ENCODE measurements at places on chromosomes 5 and 9. TPM values are rescaled to one million over a fixed set of nuclear protein-coding genes. Genes with fewer than 3 reads are reported as not detected.

The TMOD1 gene
- total RNA-seq = 0.88 TPM

The LCN15 gene
- total RNA-seq = 0.61 TPM

The FCN2 gene
- total RNA-seq = not detected

The ITK gene
- not detected for total RNA-seq

The FOXD4L3 gene
- not detected for total RNA-seq

The PDE6A gene
- total RNA-seq = not detected

The WNT8A gene
- total RNA-seq = 0.27 TPM

The SGTB gene
- 17.8 TPM for total RNA-seq

The SMIM15 gene
- 51.8 TPM for total RNA-seq

The ABL1 gene
- total RNA-seq = 104 TPM

DNA sequence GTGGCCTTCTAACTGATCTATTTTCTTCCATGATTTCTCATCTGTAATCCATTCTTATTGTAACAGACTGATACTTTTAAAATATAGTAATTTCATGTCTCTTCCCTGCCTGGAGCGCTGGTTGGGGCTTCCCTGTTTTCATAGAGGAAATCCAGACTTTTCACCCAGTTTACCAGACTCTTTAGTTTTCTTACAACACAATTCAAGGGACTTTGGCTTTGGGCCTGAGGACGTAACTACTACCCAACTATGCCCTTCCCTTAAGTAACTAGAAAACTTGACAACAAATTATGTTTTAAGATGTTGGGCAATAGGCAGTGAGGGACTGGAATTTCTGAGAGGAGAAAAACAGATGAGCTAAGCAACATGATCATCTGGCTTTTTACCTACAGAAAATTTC, 289.6 kb downstream of the FGF10 start:
- DNase-seq = no peak

- DNase-seq = no peak
These were observed 25.2 kb upstream of the BASP1 start for GRCh38 chr5:17192191-17192590.

DNA sequence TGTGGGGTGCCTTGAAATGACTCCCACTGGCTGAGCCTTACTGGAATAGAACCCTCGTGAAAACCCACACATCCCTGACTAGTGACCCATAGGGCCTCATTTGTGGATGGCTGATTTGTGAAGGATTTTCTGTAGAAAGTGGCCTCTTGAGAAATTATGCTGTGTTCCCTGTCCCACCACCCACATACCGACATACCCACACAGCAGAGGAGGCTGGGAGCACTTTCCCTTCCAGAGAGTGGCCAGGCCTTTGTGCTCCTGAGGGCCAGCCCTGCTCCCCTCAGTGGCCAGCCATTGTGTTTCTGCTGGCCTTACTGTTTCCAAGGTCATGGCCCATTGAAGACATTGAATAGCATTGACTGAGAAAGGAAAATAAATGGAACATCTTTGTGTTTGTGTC, 29.6 kb downstream of the IL9 start:
- DNase-seq = no peak

DNA sequence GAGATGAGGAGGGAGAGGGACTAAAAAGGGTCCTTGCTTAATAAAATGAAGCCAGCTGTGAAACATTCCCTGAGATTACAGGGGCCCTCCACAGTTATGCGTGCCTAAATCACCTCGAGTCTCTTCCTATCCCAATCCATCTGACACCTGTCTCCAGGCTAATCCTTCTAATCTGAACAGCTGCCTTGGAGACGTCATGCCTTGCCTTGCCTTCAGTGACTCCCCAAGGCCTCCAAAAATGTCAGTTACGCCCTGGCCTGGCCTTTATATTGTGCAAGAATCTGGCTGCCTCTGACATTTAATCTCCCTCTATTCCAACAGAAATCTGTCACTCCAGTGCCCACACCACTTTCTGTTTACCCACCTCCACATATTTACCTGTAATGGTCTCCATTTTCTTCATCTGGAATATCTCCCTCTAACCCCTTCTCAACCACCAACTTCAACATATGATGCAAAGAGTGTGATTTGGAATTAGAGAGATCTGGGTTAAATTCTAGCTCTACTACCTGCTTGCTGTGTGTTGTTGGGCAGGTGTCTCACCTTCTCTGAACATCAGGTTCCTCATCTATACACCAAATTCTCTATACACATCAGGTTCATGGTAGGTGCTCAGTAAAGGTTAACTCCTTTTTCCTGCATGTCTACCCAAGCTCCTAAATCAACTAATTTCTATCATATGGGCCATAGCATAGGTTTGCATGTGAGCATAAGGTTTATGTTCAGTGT, 57.9 kb downstream of the PTCD2 start:
- no peak for DNase-seq

- DNase-seq = no peak
These were observed 119.6 kb upstream of the NFIB start for GRCh38 chr9:14433351-14434157.

DNA sequence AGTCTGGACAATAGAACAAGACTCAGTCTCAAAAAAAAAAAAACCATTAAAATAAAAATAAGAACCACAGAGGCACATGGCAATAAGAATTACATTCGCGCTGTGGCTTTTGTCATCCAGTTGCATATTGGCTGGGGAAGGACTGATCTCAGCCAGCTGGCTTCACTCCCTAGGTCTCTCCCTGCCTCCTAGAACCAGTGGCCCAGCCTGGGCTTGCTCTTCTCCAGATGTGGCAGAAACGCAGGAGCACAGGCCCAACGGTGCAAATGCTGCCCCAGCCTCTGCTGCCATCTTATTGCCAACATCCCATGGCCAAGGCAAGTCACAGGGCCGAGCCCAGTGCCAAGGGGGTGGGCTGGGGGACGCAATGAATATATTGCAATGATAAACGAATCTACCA, 37.0 kb downstream of the NKX2-5 start:
- DNase-seq = no peak

- no peak for DNase-seq
These were observed 24.8 kb downstream of the TTC1 start for GRCh38 chr5:160033546-160034252.

DNA sequence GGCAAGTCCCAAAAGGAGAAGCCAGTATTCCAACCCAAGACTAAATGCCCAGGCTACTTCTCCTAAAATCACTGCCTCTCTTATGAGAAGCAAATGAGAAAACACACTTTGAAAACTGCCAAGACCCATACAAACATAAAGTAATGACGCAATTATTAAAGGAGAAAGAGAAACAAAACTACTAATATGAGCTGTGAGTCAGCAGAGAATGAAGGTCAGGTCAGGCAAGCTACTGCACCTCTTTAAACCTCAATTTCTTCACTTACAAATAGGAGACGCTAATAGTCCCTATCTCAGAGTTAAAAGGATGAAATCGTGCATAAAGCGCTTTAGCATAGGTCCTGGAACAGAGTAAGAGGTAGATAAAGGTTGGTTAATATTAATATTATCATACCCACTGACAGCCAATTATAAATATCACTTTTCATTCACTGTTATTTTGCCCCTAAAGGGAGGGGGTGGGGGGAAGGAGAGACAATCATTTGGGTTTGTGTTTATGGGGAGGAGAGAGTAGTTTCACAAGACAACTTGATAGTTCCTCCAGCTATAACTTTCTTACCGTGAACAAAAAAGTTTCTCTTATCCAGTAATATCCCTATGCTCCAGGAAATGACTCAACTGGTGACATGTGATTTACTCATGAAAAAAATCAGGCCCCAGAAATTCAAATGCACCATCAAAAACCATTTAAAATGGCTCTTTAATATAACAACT, 3.6 kb downstream of the PSMB7 start:
- DNase-seq = no peak

DNA sequence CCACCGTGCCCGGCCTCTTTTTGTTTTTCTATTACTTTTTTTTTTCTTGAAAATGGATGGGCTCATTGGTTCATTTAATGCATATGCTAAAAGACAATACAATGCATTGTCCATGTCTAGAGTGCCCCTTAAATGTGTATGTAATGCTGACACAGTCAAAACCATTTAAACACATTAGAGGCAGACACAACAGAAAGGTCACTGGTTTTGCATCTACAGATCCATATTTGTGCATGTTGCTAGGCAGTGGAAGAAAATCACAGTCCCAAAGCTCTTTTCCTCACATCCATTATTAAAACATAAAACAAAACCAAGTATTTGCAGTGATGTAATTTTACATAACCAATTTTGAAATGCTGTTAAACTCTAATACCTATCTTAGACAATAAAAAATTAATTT, 389.0 kb downstream of the TAF11L14 start:
- no peak for DNase-seq

DNA sequence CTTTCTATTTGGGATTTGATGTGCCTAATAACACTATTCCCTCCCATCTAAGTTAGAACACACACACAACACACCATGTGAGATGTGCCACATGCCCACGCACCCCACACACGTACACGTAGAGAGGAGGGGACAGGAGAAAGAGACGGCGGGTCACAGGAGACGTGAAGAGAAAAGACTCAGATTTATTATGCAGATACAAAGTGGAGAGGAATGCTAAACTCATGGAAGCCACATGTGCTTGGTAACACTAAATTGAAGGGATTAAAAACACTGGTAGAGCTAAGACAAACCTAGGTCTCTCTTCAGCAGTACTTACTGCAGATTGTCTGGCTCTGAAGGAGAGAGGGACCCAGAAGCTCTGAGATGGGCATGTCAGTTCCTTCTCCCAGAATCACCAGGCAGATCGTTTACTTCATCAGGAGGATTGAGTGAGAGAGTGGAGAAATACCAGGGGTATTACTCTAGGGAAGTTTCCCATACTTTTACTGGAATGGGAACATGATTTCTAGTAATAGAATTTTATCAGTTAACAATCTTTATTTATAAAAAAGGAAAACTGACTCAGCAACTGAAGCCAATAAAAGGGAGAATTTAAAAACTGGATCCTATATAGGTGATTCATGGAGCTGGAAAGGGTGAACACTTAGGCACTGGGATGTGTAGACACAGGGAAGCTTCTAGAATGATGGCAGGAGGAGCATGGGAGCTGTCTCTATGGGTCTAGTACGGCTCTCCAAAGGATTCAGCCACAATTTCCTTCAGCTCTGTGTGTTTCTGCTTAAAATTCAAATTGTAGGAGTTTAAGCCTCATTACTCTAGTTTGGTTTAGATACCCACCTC, 139.4 kb downstream of the MACIR start:
- no peak for DNase-seq

- no peak for DNase-seq
These were observed 1.6 kb downstream of the CEMIP2 start for GRCh38 chr9:71766663-71767062.

DNA sequence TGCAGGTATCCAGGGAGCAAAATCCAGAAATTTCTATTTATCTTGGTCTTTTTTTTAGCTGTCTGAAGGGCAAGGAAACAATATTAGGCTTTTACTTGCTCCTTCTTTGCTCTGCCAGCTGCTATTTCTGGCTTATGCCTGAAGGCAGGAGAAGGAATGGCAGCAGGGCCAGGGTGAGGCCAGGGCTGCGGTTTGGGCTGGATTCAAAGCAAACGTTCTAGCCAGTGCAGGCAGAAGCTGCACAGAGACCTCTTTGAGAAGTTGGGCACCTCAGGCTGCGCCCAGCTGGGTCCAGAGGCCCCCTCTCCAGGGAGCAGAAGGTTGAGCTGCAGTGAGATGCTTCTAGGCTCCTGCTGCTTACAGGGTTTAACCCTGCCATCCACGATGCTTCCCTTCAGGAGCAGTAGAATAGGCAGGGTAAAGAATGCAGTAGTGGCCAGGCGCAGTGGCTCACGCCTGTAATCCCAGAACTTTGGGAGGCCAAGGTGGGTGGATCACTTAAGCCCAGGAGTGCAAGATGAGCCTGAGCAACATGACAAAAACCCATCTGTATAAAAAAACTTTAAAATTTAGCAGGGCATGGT, 201.2 kb downstream of the ADCY2 start:
- DNase-seq = no peak

DNA sequence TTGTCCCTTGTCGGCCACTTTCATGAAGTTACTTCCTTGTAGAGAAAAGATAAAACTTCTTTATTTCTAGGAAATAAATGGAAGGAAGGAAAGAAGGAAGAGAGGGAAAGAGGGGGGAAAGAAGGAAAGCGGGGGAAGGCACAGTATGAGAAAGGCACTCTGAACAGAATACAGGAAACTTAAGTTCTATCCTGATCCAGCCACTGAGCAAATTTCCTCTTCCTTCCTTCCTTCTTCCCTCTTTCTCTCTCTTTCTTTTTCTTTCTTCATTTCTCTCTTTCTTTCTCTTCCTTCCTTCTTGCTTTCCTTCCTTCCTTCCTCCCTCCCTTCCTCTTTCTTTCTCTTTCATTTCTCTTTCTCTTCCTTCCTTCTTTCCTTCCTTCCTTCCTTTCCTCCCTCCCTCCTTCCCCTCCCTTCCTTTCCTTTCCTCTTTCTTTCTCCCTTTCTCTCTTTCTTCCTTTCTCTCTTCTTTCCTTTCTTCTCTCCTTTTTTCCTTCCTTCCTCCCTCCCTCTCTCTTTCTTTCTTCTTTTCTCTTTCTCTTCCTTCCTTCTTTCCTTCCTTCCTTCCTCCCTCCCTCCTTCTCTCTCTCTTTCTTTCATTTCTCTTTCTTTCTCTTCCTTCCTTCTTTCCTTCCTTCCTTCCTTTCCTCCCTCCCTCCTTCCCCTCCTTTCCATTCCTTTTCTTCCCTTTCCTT, 240.2 kb upstream of the BRINP1 start:
- no peak for DNase-seq

- no peak for DNase-seq
These were observed 237.3 kb downstream of the PBX3 start for GRCh38 chr9:125984461-125984860.

GRCh38 chr5:62450259-62450658, 37.7 kb downstream of the IPO11 start:
- DNase-seq = no peak

DNA sequence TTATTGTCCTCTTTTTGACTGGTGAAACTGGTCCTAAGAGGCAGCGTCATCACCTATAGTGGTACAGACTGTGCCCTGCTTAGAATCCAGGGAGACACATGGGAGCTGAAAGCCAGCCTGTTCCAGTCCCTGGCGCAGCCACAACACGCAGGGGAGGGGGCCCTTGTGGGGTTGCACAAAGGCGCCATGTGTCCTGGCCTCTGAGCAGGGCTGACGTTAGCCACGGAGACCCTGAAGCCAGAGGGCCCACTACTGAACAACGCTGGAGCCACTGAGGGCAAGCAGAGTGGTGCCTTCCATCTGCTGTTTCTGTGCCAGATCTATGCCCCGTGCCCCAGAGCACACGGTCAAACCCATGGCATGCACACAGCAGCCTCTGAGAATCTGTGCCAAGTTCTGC, 147.3 kb downstream of the ACTL7B start:
- no peak for DNase-seq

GRCh38 chr5:168756453-168757391, 177.6 kb upstream of the PANK3 start:
- no peak for DNase-seq

GRCh38 chr5:58294598-58295305, 165.1 kb downstream of the PLK2 start:
- DNase-seq = no peak

GRCh38 chr5:2156358-2157059, 273.8 kb upstream of the IRX4 start:
- DNase-seq = no peak

DNA sequence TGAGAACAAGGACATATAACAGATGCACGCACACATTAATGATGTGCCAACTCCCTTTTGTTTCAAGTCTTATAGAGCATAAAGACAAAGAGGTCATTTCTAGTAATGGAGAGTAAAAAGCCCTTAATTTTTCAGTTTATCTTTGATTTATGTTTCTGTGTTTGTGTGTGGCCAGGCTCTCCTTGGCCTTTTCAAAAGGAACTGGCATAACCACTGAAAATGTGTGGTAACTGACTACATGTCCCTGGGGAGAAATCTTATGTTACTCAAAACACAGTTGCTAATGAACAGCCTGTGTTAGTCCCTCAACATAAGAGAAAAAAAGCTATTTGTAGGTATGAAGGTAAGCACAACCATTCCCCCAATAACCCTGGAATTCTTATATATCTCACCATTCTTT, 47.6 kb upstream of the SHOC1 start:
- no peak for DNase-seq

GRCh38 chr9:130981002-130981755, 27.8 kb upstream of the LAMC3 start:
- no peak for DNase-seq
